ENCODE measurements at places on chromosomes 6 and 20.

DNA sequence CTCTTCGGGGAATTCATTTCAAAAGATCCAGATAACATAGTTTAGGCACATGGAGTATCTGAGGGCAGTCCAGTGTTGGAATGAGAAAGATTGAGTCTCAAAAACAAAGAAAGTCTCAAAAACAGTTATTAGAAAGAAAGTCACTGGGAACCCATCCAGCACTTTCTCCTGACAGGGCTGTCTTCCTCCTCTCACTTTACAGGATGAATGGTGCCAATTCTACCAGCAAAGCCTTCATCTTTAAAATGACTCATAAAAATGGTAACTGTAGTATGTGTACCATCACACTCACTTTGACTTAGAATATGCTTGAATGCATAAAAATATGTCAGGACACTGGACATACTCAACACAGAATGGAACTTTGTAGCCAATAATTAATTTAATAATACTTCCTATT lies 71.3 kb downstream of the SLC22A3 start:
- no peak for DNase-seq

GRCh38 chr20:53871541-53871940 lies 198.9 kb downstream of the BCAS1 start:
- DNase-seq = no peak

GRCh38 chr6:121235386-121235785 lies 98.9 kb downstream of the TBC1D32 start:
- no peak for DNase-seq

GRCh38 chr6:161204866-161205557 lies 68.8 kb downstream of the AGPAT4 start:
- DNase-seq = no peak

DNA sequence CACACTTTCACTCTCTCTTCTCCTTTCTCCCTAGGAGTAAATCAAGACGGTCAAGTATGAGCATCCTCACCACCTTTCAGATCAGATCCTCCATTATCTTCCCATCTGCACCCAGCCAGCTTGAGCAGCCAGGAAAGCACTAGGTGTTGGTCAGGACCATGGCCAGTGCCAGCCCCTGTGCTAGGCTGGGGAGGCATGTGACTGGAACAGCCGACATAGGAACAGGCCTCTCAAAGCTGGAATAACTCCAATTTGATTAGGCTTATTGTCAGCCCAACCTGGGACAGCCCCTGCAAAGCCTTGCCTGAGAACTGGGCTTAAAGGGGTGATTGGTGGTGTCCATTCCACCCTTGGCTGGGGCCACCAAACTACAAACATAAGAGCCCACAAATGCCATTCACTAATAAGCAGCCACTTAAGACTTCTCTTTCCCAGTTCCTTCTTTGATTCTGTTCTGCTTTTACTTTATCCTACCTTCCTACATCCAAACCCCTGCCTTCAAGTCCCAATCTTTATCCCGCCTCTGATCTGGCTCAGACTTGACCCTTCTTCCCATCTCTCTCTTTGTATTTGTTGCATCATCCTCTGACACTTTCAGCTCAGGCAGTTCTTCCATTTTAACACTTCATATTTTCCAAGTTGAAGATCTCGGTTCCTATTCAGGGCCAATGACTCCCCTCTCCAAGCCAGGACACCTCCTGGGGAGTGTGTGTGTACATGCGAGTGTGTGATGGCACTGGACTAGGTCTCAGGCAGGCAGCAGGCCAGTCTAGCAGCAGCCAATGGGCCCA lies 4.5 kb upstream of the TREM2 start:
- no peak for DNase-seq

- DNase-seq = no peak
These were observed 348.9 kb upstream of the ZFP64 start for GRCh38 chr20:52540509-52540908.

- DNase-seq = peak; percentile 61
These were observed 304.1 kb downstream of the LAMA2 start for GRCh38 chr6:129186988-129187387.

GRCh38 chr6:18306977-18307376 lies 42.6 kb upstream of the DEK start:
- DNase-seq = peak; percentile 93

- DNase-seq = no peak
These were observed 58.8 kb downstream of the REV3L start for GRCh38 chr6:111423960-111424846.

DNA sequence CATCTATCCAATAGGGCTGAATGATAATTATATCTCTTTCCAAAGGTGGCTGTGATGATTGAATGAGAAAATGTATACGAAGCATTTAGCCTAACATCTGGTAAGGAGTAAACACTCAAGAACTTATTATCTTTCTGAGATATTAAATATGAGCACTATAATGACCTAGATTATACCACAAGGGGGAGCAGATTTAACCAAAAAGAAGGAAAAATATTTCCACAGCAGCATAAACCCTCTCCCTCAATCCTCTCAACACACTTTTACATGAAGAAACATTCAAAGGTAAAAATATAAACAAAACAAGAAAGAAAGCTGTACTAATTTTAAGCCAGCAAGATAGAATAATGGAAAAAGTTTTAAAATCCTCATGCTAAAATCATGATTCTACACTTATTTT lies 68.4 kb downstream of the SHPRH start:
- DNase-seq = no peak

GRCh38 chr20:64099880-64100565 lies 7.3 kb downstream of the NPBWR2 start:
- DNase-seq = no peak

DNA sequence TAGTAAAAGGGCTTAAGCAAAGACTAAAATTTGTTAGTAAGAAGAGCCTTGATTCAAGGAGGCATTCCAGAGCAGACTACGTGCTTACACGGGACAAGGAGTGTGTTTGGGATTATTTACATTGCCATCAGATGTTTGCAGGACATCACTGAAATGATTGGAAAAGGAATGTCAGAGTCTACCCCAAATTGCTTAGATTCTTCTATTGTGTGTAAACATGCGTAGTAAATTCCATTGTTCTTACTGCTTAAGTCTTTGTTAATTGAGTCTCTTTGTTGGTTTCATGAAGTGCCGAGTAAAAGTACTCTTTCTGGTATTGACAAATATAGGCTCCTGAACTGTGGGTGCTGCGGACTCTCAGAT lies 60.5 kb downstream of the CD83 start:
- no peak for DNase-seq

- DNase-seq = no peak
These were observed 522.0 kb upstream of the GJE1 start for GRCh38 chr6:141610741-141611140.

Data from fibroblast of skin of left biceps (primary cell).